ENCODE measurements at places on chromosomes 2 and 18.

GRCh38 chr18:25132786-25133496 is 219.0 kb downstream of the ZNF521 start:
- DNase-seq = no peak

GRCh38 chr2:232261776-232262175 is 116.8 kb upstream of the ALPP start:
- DNase-seq = no peak

DNA sequence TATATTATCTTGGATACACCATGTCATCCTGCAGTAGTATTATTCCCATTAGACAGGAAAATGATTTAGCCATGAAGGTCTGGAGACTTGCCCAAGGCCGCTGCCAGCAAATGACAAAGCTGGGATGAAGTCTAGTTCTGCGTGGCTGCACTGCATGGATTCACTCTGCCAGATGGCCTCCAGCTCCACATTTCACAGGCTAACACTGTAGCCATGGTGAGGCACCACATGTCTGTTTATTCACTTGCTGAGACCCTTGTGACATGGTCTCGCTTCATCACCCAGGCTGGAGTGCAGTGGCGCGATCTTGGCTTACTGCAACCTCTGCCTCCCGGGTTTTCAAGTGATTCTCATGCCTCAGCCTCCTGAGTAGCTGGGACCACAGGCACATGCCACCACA is 31.5 kb upstream of the SCG2 start:
- peak; percentile 22 for DNase-seq

GRCh38 chr2:20190170-20190569 is 34.8 kb downstream of the SDC1 start:
- DNase-seq = no peak

- DNase-seq = peak; percentile 36
Measured at GRCh38 chr2:179020156-179020750, 29.7 kb downstream of the CCDC141 start.

DNA sequence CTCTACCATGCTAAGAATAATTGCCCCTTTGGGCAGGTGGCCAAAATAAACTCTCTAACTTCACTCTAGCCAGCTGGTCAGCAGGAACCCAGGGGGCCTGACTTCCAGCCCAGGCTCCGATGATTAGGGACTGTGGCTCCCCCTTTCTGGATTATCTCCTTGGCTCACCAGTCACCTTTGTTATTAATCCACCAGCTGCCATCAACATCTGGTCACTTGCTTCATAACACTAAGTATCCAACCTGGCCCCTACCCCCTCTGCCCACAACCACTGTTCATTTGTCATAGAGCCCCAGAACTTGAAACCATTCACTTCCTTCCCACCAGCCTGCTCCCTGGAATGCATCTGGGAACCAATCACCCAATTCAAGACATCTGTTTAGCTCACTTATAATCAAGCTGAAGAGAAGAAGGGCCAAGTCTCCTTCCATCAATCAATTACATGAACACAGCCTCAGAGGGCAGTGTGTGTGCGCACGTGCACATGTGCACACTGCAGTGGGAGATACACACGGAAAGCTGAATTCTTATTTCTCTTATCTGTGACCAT is 215.1 kb downstream of the ALK start:
- peak; percentile 4 for DNase-seq

GRCh38 chr2:64186699-64187605 is 42.7 kb upstream of the PELI1 start:
- peak; percentile 35 for DNase-seq

GRCh38 chr2:55159037-55159651 is 72.9 kb downstream of the CLHC1 start:
- no peak for DNase-seq

DNA sequence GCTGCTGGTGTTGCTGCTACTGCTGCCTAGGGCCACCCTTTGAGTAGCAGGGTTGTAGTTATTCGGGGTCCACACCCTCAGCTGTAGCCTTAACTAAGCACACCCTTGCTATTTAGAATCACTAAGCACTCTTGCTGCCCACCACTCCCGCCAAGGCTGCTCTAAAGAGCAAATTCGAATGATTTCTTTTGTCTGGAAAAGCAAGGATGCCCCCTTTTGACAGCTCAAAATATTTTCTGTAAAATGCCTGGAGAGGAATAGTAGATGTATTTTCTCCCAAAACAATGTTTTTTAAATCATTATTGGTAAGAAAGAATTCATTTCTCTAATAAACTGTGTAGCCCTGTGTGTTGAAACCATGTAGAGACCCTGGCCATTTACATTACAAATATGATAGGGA is 80.8 kb upstream of the PAPOLG start:
- no peak for DNase-seq

GRCh38 chr2:48428449-48428848 is 101.5 kb upstream of the STON1 start:
- no peak for DNase-seq

- no peak for DNase-seq
Measured at GRCh38 chr2:215883799-215884198, 129.6 kb downstream of the MREG start.

- no peak for DNase-seq
Measured at GRCh38 chr18:50427896-50428295, 53.0 kb downstream of the SKA1 start.

GRCh38 chr2:230941202-230942180 is 16.4 kb upstream of the GPR55 start:
- no peak for DNase-seq

- no peak for DNase-seq
Measured at GRCh38 chr2:29567906-29568520, 353.4 kb downstream of the ALK start.

GRCh38 chr2:3430172-3430571 is 50.7 kb downstream of the TRAPPC12 start:
- DNase-seq = peak; percentile 75

DNA sequence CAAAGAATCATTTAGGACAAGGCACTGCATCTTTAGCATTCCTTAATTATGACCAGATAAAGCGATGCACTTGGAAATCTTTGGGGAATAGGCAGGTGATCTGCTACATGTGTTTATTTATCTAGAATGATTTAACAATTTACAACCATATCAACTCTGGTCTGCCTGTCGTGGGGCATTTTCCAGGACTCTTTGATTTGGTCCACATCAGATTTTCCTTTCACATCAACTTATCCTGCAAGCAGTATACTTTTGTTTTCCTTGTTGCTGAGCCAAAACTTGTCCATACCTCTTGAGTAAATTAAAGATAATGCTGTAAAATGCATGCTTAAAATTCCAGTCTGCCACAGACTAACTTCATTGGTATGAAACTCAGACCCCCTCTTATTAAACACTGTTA is 312.4 kb upstream of the TCF4 start:
- DNase-seq = no peak

- DNase-seq = no peak
Measured at GRCh38 chr2:241538838-241539615, 19.5 kb upstream of the BOK start.

DNA sequence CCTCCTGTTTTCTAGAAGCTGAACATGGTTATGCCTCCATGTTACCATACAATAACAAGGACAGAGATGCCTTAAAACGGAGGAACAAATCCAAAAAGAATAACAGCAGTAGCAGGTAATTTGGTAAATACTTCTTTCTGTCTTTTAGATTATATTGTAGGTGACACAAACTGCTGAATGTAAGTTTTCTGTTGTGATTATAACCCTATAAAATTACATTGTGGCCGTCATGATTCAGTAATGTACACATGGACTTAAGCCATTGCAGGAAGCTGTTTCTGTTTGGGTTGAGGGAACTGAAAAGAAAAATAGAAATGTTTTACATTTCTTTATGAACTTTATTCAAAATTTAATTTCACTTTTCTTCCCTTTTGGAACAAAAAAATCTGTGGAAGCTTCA is 1.2 kb downstream of the MXD1 start:
- DNase-seq = no peak

DNA sequence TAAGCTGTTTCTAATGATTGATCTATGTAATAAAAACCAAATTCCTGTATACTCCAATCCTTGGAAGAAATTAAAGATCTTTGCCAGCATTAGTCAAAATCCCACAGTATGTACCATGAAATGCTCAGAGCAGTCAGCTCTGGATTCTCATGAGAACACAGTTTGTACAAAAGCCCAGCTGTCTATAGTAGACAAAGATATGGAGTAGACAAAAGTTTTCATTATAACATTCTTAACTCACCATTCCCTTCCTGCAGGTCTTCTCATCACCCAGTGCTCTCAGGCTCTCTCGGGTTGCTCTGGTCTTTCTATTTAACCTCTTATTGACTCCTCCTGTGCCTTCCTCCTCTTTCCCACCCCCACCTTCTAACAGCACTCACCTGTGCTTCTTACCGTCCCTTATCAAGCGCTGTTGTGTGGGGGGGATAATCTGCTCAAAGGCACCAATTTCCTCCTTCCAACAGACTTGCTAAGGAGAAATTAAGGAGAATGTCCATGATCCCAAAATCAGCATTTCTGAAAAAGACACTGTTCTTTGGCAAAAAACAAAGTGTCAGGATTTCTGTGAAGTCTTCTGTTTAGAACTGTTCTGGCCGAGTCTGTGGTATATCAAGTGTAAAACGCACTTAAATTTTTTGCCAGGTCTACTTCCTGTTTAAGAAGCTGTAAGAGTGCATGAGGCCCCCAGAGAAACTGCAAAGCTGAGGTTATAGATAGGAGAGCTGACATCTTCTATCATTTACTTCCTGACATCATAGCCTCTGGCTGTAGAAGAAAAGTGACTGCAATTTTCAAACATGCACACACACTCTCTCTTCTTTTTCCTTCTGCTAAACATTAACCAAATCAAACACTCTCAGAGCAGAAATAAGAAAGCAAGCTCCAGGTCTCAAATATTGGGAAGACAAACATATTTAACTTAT is 144.1 kb downstream of the EVA1A start:
- DNase-seq = no peak

GRCh38 chr2:433216-433615 is 145.3 kb upstream of the ALKAL2 start:
- DNase-seq = no peak

- peak; percentile 49 for DNase-seq
Measured at GRCh38 chr2:47062681-47063537, 92.2 kb downstream of the STPG4 start.

DNA sequence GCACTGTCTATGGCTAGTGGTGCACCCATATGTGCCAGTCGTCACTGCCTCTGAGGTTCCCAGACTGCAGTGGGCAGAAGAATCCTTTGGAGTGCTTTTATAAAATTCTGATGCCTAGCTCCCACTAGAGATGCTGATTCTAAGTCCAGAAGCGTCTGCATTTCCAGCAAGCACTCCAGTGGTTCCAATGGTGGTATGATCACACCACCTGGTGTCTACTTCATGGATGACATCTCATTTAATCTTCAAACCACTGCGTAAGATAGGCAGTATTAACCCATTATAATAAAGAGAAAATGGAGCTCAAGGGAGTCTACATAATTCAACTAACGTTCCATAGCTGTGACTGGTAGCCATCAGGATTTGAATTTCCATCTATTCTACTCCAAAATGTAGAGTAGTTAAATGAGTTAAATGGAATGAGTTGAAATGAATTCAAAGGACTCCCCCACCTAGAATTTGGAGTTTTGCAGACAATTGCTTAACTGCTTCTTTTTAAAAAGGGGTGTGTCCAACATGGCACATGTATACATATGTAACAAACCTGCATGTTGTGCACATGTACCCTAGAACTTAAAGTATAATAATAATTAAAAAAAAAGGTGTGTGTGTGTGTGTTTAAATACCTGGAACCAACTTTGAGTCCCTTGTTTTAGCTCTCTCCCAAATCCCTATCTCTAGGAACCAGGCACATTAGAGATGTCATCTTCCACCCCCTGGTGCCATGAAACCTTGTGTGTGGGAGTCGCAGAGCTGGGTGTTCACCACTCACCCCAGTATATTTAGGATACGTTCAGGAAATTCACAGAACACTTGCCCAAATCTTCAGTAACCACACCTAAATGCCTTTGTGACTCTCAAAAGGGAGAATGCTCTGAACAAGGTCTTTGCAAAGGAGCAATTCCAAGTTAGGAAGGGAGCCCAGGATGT is 14.1 kb downstream of the LAMA3 start:
- peak; percentile 82 for DNase-seq

DNA sequence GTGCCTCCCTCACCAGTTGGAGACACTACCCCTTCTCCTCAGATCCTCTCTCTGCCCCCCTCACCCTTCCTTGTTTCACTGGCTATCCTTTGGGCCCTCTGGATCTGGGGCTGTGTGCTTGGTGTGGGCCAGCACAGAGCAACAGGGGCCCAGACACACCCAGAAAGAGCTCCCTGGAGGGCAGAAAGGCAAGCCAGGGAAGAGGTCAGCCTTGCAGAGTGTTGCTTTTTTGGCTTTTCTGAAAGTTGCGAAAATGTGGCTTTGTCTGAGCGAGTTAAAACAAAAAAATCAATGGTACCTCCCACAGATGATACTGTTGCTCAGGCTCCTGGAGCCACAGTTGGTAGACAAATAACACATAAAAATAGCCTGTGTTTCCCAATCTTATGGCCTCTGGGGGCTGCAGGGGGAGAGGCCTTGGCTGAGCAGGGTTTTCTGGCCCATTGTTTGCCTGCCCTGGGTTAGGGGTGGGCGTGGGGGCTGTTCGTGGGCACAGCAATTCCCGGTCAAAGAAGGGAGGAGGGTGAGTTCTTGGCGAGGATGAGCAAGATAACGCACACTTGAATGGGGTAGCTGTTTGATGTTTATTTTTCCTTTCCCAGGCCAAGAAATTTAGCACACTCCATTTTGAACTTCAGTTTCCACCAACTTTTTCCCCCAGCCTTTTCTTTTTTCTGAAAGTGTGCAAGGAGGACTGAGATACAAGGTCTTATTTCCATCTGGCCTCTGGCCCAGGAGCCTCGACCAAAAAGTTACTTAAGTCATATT is 167.0 kb upstream of the HAAO start:
- DNase-seq = peak; percentile 91

- DNase-seq = peak; percentile 81
Measured at GRCh38 chr2:212912445-212913103, 238.8 kb downstream of the IKZF2 start.

- DNase-seq = peak; percentile 96
Measured at GRCh38 chr2:191230174-191230573, 15.0 kb upstream of the MYO1B start.

- no peak for DNase-seq
Measured at GRCh38 chr2:208150956-208151355, 5.0 kb upstream of the CRYGB start.

DNA sequence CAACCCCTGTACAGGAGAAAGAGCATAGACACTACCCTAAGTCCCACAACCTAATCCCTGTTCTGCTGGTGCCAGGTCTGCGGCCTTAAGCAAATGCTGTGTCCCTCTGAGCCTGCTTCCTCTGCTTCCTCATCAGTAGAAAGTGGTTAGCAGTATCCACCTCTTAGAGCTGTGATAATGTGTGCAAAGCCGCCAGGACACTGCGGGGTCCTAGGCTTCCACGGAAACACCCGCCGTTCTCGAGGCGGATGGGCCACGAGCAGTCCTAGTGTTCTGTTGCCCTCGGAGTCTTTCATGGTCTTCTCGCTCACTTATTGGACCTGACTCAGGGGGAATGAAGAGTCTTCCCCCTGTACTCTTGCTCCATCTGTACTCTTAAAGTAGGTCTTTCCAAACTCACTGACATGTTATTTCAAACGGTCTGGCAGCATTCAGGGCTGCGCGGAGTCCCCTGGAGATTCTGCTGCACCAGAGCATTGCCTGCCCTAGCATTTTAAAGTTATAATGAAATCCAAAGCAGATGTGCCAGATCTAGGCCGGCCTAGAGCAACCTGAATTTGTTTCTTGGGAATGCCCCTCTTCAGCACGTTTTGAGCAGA is 107.2 kb upstream of the ZNF236 start:
- peak; percentile 4 for DNase-seq

Data from fibroblast of mammary gland (primary cell).